ENCODE measurements at places on chromosomes 11 and 22.

GRCh38 chr22:36470994-36471331 is 10.5 kb downstream of the TXN2 start:
- DNase-seq = no peak

DNA sequence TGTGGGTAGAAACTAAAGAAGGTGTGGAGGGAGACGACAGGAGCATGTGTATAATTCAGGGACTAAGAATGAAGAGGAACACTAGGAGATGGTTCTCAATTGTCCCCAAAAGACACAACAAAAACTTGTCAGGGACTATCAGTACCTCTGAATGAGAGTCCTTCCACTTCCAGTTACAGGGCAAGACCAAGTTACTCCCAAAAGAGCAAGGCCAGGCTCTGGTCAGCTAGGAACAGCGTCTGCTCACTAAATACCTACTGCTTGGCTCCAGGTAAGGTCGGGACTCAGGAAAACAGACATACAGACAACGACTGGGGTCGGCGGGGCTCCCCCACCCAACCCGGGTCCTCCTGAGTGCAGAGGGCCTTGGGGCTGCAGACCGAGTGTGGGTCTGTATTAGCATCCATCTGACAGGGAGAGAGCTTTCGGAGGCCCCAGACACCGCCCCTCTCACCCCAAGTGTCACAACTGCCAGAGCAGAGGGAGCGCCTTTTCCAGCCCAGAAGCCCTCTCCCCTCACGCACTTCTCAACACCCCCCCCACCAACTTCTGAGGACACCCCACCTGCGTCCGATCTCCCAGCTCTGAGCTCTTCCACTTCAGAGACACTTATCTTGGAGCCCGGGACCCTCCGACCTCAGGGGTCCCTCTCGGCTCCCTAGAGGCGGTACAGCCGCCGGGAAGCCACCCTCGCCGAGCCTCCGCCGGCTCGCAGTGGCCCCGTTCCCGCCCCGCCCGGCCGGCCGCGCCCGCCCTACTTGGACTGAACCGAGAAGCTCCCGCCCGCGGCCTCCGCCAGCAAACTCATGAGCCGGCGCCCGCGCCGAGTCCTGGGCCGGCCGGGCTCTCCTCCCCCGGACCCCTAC is 522 bp downstream of the RHOG start:
- DNase-seq = peak; percentile 58

GRCh38 chr11:99893811-99894210 is 793.3 kb upstream of the ARHGAP42 start:
- no peak for DNase-seq

DNA sequence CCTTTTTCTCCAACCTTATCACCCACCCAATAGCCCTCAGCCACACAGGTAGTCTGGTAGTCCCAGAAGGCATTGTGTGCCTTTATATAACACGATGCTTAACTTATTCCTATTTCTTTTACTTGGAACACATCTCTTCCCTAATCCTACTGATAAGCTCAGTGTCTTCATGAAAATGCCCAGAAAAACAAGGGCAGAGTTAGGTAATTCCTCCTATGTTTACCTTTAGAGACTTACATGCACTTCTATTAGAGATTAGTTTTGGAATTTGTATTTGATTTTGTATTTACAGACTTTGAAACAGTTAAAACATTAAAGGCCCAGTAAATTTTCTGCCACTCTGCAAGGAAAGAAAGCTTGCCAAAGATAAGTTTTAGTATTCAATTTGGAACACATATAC is 637.8 kb upstream of the CCDC90B start:
- DNase-seq = no peak

DNA sequence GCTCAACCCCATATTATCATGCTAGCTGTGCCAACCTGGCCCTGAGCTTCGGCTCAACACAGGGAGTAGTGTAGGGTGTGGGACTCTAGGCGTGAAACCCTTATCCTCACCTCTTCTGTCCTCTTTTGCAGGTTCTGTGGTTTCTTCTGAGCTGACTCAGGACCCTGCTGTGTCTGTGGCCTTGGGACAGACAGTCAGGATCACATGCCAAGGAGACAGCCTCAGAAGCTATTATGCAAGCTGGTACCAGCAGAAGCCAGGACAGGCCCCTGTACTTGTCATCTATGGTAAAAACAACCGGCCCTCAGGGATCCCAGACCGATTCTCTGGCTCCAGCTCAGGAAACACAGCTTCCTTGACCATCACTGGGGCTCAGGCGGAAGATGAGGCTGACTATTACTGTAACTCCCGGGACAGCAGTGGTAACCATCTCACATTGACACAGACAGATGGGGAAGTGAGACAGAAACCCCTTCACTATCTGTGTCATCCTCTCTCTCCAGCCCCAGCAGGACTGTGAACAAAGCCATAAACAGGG is 76.4 kb downstream of the GGTLC2 start:
- no peak for DNase-seq

- DNase-seq = no peak
Observed at GRCh38 chr11:91264481-91264880, 960.1 kb upstream of the FAT3 start.

GRCh38 chr11:31974366-31975136 is 116.3 kb upstream of the RCN1 start:
- DNase-seq = no peak

GRCh38 chr11:83957038-83957900 is 671.1 kb upstream of the CCDC90B start:
- DNase-seq = no peak

- no peak for DNase-seq
Observed at GRCh38 chr22:39233710-39234471, 10.9 kb downstream of the PDGFB start.

- DNase-seq = no peak
Observed at GRCh38 chr11:112229159-112229558, 2.9 kb downstream of the PTS start.

- no peak for DNase-seq
Observed at GRCh38 chr11:71095294-71095850, 157.0 kb downstream of the SHANK2 start.

Measured in KBM-7 (cell line).